ENCODE measurements at places on chromosomes 3 and 15.

DNA sequence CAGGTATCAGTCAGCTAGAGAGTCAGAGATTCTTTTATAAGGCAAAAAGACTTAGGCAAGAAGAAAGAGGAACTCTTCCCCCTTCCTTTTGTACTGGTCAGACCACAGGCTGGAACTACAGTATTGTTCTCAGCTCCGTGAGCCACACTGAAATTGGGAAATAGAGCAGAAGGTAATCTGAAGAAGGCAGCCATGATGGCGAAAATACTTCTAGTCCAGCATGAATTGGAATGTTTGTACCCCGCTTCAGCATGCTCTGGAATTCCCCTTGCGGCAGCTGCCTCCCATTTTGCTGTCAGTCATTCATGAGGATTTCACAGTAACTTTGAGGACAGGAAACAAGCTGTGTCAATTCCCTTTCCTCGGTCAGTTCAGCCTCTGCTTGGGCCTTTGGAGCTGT lies 96.2 kb downstream of the CORO2B start:
- no peak for DNase-seq

DNA sequence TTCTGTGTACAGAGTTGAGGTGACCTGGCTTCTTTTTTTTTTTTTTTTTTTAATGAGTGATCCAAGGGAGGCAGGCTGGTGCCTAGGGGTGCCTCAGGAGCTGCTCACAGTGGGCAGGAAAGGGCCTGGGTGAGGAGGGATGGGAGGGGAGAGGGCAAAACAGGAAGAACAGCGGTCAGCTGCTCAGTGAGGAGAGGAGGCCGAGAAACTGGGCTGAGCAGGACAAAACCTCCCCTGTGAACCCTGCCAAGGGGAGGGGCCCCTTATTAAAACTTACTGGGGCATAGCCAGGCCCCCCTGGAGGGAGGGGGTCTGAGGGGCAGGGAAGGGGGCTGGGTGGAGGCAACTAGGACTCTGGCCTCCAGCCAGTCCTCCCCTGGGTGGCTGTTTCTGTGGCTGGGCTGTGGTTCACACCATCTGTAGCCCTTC lies 3.5 kb downstream of the PLEKHO2 start:
- DNase-seq, result no peak

DNA sequence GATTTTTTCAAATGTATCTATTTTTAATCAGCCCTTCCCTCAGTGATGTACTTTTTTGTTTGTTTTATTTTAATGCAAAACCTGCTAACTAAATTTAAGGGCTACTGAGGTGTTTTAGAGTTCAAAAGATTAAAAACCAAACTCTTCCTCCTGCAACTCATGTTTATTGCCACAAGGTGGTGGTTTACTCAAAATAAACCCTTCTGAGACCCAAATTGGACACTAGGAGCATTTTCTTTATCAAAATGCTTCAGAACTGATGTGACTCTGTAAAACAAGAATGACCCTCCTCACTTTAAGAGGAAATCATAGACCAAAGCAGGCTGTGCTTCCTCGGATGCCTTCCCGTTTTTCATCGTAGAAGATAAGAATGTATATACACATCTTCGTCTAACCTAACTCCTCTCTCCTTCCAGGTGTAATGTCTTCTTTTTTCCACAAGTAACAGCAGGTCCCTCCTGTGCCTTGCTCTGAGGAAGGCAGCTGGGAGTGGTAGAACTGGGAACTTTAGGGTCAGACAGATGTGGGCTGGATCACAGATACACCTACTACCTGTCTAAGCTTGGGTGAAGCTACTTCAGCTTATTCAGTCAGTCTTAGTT lies 2.9 kb upstream of the NME9 start:
- no peak for DNase-seq

DNA sequence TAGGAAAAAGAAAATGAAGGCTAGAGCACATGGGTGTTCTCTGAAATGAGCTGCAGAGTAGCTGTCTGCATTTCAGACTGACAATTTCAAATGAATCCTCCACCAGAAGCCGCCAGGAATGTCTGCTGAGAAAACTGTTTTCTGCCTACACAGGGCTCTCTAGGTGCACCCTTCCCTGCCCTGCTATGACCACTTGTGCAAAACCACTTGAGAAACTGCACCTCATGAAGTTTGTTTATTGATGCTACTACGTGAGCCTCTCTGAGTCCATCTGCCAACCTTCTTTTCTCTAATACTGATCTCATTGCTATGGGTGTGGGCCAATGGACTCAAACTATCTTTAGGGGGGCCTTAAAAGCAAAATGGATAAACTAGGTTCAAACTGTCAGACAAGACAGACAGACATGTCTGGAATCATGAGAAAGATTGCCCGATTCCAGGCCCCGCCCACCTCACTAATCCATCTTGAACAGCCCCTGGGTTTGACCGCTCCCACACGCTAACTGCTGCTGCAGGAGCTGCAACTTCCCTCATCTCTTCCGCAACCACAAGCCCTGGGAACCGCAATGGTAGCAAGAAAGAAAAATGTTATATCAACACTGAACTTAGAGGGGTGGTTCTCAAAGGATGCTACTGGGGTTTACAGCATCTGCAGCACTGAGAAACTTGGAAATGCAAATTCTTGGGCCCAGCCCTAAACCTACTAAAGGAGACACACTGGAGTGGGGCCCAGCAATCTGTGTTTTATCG lies 9.0 kb upstream of the CD47 start:
- no peak for DNase-seq

DNA sequence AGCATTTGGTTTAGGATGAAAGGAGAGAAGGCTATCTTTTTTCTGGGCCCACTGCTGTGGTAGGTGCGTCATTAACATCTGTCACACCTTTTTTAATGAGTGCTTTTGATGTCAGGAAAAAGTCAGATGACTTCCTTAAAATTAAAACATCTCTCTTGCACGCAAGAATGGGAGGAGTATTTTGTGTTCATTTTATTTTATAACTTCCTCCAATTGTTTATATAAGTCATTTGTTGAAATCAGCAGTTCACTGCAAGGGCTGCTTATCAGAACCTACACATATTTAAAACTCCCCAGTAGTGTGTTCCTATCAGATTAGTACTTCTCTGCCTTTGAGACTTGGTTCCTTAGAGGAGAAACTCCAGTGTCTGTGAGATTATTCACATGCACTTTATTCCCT lies 143.8 kb downstream of the NEO1 start:
- no peak for DNase-seq

- DNase-seq, result peak; percentile 70
Measured at GRCh38 chr3:48465531-48466378, 19.2 kb downstream of the ATRIP start.

DNA sequence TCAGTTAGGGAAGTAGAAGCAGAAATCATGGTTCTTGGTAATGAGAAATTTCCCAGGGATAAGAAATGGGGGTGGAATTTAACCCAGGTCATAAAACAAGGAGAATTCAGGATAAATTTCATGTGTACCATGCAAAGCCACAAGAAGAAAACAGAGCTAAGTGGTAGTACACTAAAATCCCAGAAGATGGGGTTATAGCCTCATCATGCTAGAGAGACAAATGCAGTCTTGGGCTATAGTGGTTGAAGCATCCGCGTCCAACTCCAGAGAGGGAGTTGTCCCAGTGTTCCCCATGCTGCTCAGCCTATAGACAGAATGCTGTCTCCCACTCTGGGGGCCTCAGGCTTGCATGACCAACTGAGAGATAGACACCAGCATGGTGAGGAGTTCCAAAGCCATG lies 36.2 kb upstream of the CLRN1 start:
- DNase-seq, result no peak

DNA sequence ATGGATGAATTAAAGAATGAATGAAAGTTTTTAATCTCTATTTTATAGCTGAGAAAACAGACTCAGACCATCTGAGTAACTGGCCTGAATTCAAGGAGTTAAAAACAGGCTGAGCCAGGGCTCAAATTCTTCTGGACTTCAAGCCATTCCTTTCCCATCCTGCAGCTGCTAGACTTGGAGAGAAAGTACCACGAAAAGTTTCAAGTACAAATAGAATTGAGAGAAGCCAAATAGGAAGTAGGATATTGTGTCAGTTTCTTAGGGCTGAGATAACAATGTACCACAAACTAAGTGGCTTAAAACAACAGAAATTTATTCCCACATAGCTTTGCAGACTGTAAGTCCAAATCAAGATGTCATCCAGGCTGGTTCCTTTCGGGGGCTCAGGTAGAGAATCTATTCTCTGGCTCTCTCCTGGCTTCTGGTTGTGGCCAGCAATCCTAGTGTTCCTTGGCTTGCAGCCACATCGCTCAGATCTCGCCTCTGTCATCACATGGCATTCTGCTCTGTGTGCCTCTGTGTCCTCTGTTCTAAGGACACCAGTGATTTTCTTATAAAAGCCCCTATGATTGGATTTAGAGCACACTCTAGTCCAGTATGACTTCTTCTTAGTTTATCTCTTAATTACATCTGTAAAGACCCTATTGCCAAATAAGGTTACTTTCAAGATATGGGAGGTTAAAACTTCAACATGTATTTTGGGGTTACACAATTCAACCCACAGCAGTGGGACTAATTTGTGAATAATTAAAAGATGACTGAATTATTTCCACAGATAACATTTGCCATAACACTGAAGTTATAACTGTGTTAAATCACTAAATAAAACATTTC lies 25.7 kb upstream of the GOLIM4 start:
- no peak for DNase-seq

- no peak for DNase-seq
Measured at GRCh38 chr3:4220065-4220464, 83.1 kb upstream of the SETMAR start.

DNA sequence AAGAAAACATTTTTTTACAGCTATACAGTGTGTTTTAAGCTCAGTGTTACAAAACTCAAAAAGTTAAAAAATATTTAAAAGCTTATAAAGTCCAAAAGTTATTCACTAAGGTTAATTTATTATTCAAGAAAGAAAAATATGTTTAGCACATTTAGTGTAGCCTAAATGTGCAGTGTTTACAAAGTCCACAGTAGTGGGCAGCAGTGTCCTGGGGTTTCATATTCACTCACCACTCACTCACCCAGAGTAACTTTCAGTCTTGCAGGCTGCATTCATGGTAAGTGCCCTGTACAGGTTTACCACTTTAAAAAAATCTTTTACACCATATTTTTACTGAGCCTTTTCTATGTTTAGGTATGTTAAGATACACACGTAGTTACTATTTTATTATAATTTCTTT lies 300.2 kb upstream of the TRIM42 start:
- no peak for DNase-seq

GRCh38 chr3:178405531-178405930 lies 130.7 kb upstream of the KCNMB2 start:
- DNase-seq, result no peak

- no peak for DNase-seq
Measured at GRCh38 chr3:59856934-59857460, 807.2 kb upstream of the CFAP20DC start.

- DNase-seq, result no peak
Measured at GRCh38 chr15:27660676-27661075, 438.4 kb downstream of the OCA2 start.

- no peak for DNase-seq
Measured at GRCh38 chr3:168156479-168156878, 60.8 kb upstream of the GOLIM4 start.

GRCh38 chr3:164641071-164641470 lies 437.2 kb downstream of the SI start:
- DNase-seq, result no peak

GRCh38 chr3:169591159-169591951 lies 72.2 kb downstream of the MECOM start:
- DNase-seq, result no peak

DNA sequence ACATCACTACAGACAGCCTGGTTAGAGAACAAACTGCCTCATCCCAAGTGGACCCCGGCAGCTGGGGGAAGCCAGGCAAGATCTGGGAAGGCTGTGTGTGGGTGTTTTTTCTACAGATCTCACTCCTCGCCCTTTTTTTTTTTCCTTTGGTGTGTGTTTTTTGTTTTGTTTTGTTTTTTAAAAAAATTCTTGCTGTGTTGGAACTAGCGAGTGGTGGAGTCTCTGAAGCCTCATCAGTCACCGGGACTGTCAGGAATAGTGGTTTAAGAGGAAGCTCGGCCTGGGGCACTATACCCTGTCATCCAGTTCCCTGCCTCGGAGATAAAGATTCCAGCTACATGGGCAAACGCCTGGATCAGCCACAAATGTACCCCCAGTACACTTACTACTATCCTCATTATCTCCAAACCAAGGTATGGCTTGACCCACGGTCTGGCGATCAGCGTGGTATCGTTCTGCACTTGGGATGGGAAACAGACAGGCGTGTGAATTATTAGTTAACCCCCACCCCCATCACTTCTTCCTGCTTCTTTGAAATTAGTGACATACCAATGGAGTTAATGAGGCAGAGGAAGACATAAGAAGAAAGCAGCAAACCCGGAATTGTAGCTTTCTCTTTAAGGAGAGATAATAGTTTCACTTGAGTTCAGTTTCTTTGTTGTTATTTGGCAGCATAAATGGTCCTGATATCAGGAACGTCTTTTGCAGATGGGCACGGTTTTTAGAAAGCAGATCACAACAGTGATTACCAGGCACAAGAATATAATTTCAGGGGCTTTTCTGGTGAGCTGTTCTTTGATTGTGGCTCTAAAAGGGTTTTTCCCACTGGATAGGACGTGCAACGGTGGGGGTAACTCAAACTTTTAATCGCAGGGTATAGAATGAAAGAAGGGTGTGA lies 722 bp downstream of the RBMS3 start:
- DNase-seq, result no peak

- no peak for DNase-seq
Measured at GRCh38 chr15:75770131-75770530, 57.5 kb upstream of the CSPG4 start.

- no peak for DNase-seq
Measured at GRCh38 chr3:120438665-120439370, 12.0 kb downstream of the FSTL1 start.

- DNase-seq, result no peak
Measured at GRCh38 chr3:123759871-123760270, 124.3 kb downstream of the MYLK start.

DNA sequence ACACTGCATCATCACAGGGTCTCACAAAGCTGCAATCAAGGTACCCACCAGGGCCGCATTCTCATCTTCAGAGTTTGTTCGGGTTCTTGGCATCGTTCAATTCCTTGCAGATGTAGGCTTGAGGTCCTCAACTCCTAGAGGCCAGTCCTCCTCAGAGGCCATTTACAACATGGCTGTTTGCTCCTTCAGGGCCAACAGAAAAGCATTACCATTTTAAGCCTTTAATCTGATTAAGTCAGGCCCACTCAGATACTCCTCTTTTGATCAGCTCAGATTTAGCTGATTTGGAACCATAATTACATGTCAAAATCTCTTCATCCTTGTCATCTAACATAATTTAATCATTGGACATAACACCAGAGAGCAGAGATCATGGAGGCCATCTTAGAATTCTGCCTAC lies 55.4 kb downstream of the BFSP2 start:
- DNase-seq, result no peak

DNA sequence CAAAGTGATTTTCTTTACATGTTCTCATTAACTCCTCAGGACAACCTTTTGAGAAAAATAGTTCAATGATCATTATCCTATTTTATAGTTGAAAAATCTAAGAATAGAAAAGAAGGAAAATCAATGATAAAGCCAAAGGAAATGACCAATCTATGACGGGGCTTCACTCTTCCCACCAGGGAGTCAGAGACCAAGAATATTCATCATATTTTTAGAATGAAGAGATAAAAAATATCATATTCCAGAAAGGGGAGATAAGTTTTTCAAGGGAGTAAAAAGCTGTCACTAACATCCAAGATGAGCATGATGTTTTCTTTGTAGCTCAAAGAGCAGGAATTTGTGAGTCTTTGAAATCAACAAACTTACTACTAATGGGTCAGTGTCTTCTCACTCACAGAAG lies 71.5 kb upstream of the LPP start:
- no peak for DNase-seq

GRCh38 chr15:69499521-69500211 lies 47.0 kb downstream of the RPLP1 start:
- DNase-seq, result no peak

Measured in stimulated activated CD4-positive, alpha-beta T cell treated with anti-CD3 and anti-CD28 coated beads, TNF-alpha, amount 100 ng/mL, for 4 hours (primary cell).